Progenitor cell of endocrine pancreas (in vitro differentiated cells): ENCODE measurements at places on chromosomes 3 and 15. TPM values are rescaled to one million over a fixed set of nuclear protein-coding genes. Genes with fewer than 3 reads are reported as not detected.

AP3B2 gene
- total RNA-seq: 13.2 and 14.4 TPM in 2 replicates

ACKR2 gene
- total RNA-seq: 0.60 and 0.78 TPM in 2 replicates

EPHA3 gene
- 0.17 and 0.38 TPM in 2 replicates for total RNA-seq

GRCh38 chr3:171753025-171753472 lies 57.2 kb downstream of the PLD1 start:
- DNase-seq: no peak

- DNase-seq: no peak
Observed at GRCh38 chr3:157059181-157059580, 100.8 kb downstream of the CCNL1 start.
